ENCODE measurements at places on chromosomes 12 and 14.

GRCh38 chr14:84535976-84536375, 994.0 kb upstream of the FLRT2 start:
- DNase-seq = no peak

DNA sequence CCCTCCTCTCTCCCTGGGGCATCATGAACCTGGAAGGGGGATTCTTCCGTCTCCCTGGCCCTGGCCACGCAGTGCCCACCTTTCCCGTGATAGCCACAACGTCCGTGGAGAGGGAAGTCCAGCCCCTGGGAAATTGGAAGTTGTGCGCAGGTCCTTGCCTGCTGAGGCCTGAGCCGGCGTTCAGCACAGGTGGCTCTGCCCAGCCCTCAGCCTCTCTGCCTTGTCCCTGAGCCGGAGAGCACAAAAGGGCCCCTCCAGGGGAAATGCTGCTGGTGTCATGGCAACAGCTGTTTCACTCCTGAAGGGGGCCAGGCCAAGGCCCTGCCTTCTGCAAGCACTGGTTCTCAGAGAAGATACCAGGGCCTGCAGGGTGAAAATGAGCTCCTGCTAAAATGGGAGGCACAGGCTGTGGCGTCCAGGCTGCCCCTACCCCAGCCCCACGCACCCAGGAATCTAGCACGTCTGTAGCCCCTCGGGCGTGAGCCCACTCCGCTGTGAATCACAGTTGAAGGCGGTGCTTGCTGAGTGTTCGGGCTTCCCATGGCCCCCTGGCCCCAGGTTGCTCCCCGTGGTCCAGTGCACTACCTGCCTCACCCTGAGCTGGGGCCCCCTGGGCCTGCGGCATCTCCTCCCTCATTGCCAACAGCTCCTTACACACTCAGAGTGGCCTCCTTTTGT, 149.4 kb downstream of the ADGRD1 start:
- no peak for DNase-seq

DNA sequence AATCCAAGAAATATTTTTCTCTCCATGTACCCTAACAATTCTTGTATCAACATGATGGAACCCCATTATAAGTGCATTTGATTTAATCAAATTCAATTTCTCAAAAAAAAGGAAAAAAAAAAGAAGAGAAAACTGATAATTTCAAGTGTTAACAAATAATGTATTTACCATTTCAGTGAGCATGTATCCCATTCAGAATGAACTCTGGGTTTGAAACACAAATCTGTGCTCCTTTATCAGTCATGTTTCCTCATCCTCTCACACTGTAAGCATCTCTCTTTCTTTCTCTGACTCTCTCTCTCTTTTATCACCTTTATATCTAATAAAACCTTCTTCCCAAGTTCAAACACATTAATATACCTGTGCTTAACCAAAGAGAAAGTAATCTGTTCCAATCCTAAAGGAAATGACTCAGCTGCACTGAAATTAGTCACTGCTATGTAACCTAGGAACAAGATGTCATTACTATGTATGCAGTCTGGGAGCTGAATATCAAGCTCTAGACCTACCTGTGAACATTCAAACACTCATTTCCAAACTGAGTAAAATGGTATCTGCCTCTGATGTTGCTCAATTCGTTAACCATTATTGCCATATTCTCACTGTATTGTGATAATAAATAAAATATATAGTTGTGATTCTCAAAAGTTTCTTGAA, 135.0 kb upstream of the LRIG3 start:
- DNase-seq = no peak

DNA sequence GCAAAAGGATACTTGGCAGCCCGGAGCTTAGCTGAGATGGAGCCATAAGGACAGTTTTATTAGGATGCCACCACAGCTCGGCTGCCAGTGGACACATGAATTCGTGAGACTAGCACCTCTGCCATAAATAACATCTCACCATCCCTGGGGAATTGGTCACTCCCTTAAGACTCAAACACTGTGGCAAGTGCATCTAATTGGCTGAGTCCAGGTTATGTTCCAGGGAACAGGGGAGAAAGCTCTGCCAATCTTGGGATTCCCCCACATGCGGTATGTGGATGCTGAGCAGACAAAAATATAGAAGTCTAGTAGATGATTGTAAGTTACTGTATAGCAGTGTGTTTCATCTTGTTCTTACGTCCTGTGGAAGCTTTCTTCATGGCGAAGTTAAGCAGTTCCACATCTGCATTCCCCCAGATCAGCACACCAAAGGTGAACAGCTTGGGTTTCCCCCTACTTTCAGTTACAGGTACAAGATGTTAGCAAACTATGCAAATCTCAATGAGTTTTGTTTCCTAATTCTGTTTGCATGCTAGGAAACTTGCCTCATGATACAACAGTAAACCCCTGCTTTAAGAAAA, 131.1 kb downstream of the ETV6 start:
- DNase-seq = no peak

DNA sequence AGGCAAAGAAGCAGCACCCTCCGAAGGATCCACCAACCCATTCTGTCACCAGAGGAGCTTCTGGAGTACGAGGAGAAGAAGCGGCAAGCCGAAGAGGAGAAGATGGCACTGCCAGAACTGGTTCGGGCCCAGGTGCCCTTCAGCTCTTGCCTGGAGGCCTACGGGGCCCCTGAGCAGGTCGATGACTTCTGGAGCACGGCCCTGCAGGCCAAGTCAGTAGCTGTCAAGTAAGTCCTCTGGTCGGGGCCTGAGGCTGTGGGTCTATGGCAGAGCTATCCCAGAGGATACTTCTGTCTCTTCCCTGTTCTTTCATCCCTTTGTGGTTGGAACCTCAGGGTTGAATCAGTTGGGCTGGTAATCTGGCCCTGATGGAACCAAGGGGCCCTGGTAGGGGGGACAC, 5.9 kb upstream of the TPI1 start:
- no peak for DNase-seq

- DNase-seq = no peak
Measured at GRCh38 chr12:91094032-91094662, 17.1 kb downstream of the LUM start.

All from stimulated activated CD4-positive, alpha-beta T cell treated with anti-CD3 and anti-CD28 coated beads, Interleukin-1b, Interleukin-23, amount 100 ng/mL, for 1 hour (primary cell).